HAP-1 (cell line): ENCODE measurements at places on chromosomes 13 and 19.

DNA sequence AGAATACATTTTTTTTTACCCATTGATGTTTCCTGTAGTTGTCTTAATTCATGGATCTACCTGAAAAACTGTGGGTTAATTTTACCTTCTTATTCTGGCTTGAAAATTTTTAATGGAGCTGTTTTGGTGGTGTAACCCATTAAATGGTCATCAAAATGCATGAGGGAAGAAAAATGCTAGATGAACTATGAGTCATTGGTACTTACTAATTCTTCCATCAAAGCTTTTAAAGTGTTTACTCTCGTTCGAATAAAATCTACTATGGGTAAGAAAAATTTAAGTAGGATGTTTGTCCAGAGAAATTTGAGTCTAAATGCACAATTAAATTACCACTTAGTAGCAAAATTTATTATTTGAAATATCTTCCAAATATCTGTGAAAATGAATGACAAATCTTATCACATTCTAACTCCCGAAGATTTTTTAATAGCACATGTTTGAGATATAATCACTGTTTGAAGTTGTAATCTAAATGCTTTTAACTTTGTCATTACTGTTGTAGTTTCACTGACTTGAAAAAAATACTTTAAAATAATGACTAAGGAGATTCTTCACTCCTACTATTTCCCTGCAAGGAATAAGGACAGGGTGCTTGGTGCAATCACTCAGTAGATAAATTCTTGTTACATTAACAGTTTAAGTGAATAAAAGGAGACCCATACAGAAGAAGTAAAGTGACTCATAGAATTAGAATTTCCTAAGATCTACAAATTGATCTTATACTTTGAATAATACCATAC is 437.7 kb downstream of the IRS2 start:
- DNase-seq, result no peak

GRCh38 chr13:74274916-74275315 is 140.7 kb upstream of the KLF12 start:
- DNase-seq, result no peak

GRCh38 chr13:99123101-99124045 is 77.3 kb upstream of the UBAC2 start:
- no peak for DNase-seq

GRCh38 chr13:90868321-90868920 is 479.1 kb upstream of the MIR17HG start:
- peak; percentile 41 for DNase-seq

DNA sequence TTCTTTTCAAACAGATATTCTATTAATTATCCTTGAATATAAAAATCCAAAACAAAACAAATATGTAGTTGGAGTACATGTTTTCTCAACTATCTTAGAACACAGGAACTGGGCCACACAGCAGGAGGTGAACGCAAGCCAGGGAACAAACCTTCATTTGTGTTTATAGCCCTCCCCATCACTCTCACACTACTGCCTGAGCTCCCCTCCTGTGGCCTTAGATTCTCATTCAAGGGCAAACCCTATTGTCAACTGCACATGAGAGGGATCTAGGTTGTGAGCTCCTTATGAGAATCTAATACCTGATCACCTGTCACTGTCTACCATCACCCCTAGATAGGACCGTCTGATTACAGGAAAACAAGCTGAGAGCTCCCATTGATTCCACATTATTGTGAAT is 427.1 kb upstream of the PRR20A start:
- DNase-seq, result no peak
